A549 (cell line): ENCODE measurements at places on chromosomes 4 and X. TPM values are rescaled to one million over a fixed set of nuclear protein-coding genes. Genes with fewer than 3 reads are reported as not detected.

Gene TMSB15C
- polyA plus RNA-seq, result 0.58 to 0.96 TPM (median 0.79 TPM) in 3 replicates

- DNase-seq, result no peak
Measured at GRCh38 chr4:8350841-8351461, 81.4 kb downstream of the HTRA3 start.

- no peak for DNase-seq
Measured at GRCh38 chrX:22032506-22032905, 381 bp downstream of the PHEX start.

GRCh38 chr4:56658528-56658927 is 22.6 kb downstream of the HOPX start:
- DNase-seq, result no peak

DNA sequence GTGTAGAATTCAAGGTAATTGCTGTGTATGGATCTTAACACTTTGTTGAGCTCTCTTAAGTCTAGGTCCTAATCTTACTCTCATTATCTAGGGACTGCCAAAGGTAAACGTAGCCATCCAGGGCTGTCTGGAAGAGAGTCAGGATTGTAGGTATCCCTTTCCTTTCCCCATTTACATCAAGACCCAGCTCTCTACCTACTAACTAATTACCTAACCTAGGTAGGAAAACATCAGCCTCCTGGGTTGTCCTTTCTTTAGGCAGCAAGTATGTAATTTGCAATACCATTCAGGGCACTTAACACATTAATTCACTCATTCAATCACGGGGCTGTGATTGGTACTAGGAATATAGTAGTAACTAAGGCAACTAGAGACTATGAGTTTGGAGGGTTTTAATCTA is 15.2 kb upstream of the CPEB2 start:
- no peak for DNase-seq

DNA sequence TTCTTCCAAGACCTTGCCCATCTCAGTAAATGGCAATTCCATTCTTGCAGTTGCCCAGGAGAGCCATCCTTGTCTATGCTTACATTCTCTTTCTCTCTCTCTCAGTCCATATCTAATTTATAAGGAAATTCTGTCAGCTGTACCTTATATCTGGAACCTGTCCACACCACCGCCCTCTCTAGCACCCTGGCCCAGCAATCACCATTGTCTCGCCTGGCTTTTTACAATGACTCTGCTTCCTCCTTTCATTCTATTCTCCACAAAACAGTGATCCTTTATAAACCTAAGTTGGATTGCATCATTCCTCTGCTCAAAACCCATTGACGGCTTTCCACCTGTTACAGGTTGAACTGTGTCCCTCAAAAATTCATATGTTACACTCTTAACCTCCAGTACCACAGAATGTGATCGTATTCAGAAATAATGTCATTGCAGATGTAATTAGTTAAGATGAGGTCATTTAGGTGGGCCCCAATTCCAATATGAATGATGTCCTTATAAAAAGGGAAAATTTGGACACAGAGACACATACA is 31.3 kb downstream of the APBB2 start:
- DNase-seq, result no peak

DNA sequence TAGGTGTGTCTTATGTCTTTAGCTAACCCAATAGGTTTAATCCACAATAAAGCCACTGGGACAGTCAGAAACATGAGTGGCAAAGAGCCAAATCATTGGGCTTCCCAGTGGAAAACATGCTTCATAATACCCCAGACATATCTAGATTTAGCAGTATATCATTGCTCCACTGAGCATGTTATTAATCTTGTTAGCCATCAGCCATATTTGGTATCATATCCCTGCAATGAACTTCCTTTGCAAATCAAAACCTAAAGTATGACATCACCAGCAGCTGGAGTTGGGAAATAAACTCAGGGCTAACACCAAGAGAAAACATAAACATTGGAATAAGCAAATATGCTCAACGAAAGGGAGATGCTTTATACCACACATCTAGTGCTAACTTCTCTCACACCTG is 280.8 kb upstream of the NOCT start:
- no peak for DNase-seq

GRCh38 chr4:126768338-126768737 is 864.4 kb upstream of the INTU start:
- no peak for DNase-seq

GRCh38 chr4:7301126-7301785 is 108.9 kb downstream of the SORCS2 start:
- no peak for DNase-seq

DNA sequence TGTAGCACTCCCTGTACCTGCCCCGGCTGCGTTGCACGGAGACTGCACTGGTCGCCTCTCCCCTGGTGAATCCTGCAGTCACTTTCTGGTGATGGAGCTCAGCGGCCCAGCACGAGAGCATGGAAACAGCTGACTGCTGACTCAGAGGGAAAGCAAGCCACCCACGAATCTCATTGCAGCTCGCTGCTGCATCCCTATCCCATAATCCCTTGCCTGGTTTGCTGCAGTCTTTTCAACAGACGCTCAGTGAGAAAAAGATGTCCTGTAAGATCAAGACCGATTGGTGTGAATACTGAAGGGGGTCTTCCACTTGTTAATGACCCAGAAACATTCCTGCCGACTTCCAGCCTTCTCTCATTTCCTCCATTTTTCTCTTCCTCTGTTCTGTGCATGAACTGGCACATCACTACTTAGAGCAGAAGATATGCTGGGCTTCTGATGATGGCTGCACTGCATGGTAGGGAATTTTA is 52.9 kb downstream of the TRIM2 start:
- no peak for DNase-seq

DNA sequence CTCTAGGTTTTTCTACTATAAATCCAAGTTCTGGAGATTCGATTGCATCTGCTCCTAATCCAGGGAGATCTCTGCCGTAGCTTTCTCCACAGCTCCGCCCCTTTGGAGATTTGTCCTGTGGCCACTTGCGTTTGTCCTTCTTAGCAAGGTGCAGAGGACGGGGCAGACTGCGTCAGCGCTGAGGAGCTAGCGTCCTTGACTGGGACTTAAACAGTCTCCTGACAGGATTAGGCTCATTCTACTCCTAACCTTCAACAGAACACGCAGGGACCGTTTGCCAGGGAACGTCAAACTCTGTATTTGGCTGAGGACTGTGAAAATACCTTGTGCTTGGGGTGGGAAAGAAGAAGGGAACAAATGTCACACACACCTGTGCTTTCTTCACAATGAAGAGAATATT is 38.6 kb downstream of the SORBS2 start:
- no peak for DNase-seq

- no peak for DNase-seq
Measured at GRCh38 chr4:134518574-134519217, 317.1 kb upstream of the PABPC4L start.

GRCh38 chr4:22477136-22477812 is 38.6 kb downstream of the ADGRA3 start:
- no peak for DNase-seq

GRCh38 chr4:174522183-174523024 is at the start of gene HPGD:
Gene HPGD, minus strand, starts transcription at chr4:174522488. Its CDS starts 37 bp downstream, at chr4:174522451.
- peak; percentile 33 for DNase-seq

Gene DGKK
- not detected in 3 replicates for polyA plus RNA-seq

DNA sequence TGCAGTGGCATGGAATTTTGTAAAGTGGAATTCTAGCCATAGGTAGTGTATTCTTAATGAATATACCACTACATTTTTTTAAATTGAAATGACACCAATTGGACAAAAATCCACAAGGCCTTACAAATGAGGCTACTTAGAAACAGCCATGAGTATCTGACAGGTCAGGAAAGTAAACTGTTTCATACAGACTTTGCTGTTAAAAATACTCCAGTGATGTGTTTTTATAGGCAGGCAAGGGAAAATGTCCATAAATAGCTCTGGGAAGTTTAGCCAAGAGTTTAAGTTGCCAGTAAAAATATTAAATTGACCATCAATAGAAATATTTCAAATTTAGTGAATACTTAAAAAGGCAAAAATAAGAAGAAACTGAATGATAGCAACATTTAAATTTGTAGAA is 41.8 kb upstream of the PDLIM5 start:
- DNase-seq, result no peak

GRCh38 chrX:14073556-14073955 is 43.9 kb upstream of the GEMIN8 start:
- DNase-seq, result peak; percentile 8

Gene TMPRSS11D
- not detected in 3 replicates for polyA plus RNA-seq

GRCh38 chr4:167088115-167088514 is 146.2 kb downstream of the SPOCK3 start:
- DNase-seq, result no peak

Gene KCND1
- polyA plus RNA-seq, result 0.69 to 0.79 TPM (median 0.77 TPM) in 3 replicates

GRCh38 chr4:2333916-2334644 is 72.2 kb upstream of the MXD4 start:
- no peak for DNase-seq

DNA sequence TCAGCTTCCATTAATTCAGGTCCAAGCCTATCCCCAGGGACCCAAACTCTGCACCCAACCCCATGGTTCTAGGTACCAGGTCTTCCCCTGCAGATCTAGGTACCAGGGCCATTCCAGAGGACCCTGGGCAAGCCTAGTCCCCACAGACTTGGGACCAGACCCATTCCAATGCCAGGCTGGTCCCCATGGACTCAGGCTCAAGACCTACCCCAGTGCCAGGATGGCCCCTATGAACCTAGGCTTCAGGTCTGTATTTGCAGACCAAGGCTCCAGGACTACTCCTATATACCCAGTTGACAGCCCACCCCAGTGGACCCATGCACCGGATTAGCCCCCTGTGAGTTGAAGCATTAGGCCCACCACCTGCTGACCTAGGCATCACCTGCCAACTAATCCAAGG is 8.9 kb downstream of the MTHFD2L start:
- no peak for DNase-seq

GRCh38 chr4:112038861-112039260 is 106.4 kb upstream of the FAM241A start:
- no peak for DNase-seq

DNA sequence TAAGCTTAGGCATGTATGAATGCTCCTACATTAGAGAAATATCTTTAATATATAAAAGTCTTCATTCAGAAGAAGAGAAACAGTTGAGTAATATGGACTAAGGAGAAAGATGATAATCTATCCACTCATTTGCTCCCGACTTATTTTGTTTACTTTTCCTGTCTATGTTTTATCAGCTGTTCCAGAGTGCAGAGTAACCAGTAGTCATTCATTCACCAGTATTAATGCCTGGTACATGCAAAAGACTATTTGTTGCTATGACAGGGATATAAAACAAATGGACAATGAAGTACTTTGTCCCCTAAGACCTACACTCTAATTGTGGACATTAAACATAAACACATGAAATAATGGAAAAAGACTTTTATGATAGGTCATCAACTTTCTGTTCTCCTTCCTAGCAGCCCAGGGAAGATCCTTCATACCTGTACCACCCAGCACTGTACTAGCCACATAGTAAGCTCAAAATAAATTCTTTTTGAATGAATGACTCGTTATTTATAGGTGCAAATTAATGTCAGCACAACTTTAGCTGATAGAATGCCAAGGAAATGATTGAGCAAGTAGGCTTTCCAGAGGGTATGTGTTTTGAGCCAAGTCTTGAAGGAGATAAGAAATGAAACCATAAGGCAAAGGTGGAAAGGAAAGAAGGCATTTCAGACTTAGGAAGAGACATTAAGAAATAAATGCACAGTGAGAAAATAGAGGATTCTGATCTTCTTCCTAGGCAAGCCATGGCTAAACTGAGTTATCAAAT is 45.0 kb upstream of the IL13RA1 start:
- DNase-seq, result peak; percentile 1

DNA sequence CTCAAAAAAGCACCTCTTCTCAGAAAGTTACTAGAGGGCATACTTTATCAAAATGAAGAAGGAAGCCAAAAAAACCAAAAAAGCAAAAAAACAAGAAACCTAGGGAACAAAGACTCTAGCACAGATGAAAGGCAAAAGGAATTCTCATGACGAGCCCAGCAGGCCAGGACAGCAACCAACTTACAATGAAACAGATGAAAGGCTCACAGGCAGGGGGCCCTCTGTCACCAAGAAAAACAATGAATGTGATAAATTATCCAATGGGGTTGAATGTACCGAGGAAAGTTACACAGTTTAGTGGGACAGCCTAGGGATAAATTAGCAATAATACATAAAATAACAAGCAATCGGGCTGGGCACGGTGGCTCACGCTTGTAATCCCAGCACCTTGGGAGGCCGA is 79.0 kb downstream of the GPR82 start:
- DNase-seq, result no peak

Gene DCAF12L1
- polyA plus RNA-seq, result not detected in 3 replicates

DNA sequence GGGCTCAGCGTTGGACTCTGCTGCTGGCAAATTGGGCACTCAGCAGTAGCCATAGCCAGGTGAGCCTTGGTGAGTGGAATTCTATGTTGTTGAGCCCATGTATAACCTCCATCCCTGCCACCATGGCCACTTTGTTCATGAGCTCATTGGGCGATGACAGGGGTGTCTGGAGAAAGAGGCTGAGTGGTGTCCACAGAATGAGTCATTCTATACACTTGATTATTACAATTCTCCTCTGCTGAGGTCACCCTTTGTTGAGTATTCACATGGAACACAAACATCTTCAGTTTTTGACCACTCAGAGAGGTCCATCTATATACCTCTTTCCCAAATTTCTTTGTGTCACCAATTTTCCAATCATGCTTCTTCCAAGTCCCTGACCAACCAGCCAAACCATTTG is 1341.7 kb downstream of the PCDH7 start:
- no peak for DNase-seq

DNA sequence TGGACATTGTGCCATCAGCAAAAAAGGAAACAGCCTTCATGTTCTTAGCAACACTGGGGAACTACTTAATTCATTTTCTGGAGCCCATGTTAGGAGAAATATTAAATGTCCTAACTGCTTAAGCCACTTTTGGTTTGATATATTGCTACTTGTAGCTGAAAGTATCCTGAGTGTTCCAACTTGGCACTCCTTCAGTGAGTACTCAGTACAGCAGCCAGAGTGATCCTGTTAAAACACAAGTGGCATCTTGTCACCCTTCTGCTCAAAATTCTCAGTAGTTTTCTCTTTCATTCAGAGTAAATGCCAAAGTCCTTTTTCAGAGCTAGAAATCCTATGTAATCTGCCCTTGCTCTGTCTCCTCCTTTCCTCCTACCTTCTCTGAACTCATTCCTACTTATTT is 522.0 kb downstream of the GRID2 start:
- DNase-seq, result no peak

Gene TLR1
- polyA plus RNA-seq, result 0.83 to 1.2 TPM (median 0.86 TPM) in 3 replicates

Gene EREG
- polyA plus RNA-seq, result 32.6 to 39.7 TPM (median 34.0 TPM) in 3 replicates

Gene SUPT20HL2
- not detected in 3 replicates for polyA plus RNA-seq

DNA sequence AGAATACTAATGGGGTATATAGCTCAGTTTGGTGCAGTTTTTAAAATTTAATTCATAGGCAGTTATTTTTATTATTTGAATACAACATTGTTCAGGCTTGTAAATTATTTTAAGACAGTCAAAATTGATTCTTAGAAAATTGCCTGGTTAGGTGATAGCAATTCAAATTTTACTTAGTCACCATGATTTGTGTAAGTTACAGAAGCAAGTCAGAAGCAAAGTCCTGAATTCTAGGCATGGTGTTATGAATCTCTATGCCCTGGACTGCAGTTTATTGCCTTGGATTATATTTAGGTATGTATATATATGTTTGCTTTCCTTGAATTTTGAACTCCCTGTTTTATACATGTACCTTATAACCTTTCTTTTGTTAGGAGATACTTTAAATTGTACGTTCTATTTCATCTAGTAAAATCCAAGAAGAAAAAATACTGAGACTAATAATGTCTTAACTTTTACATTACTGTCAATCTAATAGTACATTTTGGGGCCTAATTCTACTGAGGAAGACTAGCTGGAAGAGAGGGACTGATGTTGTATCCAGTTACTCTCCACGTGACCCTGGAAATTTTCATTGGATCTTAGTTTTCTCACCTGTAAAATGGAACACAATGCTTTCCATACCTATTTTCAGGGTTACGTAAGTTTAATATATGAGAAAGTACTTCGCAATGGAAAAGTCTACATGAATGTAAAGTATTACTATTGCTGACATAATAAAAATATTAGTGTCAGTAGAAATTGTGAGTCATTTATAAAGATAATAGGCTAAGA is 25.1 kb downstream of the RAPGEF2 start:
- no peak for DNase-seq
